GM23338 (cell line): ENCODE measurements at places on chromosomes 13 and 19. TPM values are rescaled to one million over a fixed set of nuclear protein-coding genes. Genes with fewer than 3 reads are reported as not detected.

Gene EXOC3L2
- 0.35 and 3.2 TPM in 2 replicates for total RNA-seq

Gene THSD8
- total RNA-seq: 0.38 TPM in 1 of 2 replicates, not detected in the other

Gene RDH8
- total RNA-seq: not detected in 2 replicates

Gene TTC9B
- total RNA-seq: 0.35 and 0.63 TPM in 2 replicates

Gene ZNF221
- 9.2 and 14.0 TPM in 2 replicates for total RNA-seq

Gene NCAN
- total RNA-seq: 8.0 and 9.4 TPM in 2 replicates

Gene SPACA7
- total RNA-seq: not detected in 2 replicates

Gene OLFM2
- total RNA-seq: 117 and 125 TPM in 2 replicates

Gene SERPINE3
- 0.08 and 0.17 TPM in 2 replicates for total RNA-seq

DNA sequence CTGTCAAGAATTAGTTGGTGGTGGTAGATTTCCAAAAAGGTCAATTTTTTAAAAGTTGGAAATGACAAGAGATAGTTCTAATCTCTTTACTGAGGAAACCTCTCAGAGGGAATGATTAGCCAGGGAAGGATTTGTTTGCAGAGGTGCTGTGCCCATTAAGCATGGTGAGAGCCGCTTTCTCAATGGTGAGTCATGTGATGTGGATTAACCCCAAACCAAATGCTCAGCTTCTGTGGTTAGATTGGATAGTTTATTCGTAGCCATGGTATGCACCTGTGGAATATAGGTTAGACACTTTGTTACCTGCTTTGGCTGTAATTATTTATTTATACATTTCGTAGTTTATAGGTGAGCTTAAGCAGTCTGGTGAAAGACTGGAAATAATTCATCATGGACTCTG is 7.1 kb downstream of the HNRNPM start:
- DNase-seq: no peak

GRCh38 chr13:33188093-33188882 is 97.3 kb downstream of the STARD13 start:
- no peak for DNase-seq

DNA sequence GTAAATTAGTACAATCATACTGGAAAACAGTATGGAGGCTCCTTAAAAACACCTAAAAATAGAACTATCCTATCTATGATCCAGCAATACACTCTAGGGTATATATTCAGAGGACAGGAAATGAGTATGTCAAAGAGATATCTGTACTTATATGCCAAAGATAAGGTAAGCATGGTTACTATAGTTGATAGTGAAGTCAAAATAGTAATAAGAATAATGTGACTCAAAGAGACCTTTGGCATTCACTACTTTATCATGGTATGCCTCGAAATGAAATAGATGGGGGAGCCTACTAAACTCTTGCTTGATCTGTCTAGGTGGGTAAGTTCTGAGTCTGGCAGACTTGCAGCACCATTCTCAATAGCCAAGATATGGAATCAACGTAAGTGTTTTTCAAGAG is 30.3 kb downstream of the FXYD5 start:
- DNase-seq: no peak

DNA sequence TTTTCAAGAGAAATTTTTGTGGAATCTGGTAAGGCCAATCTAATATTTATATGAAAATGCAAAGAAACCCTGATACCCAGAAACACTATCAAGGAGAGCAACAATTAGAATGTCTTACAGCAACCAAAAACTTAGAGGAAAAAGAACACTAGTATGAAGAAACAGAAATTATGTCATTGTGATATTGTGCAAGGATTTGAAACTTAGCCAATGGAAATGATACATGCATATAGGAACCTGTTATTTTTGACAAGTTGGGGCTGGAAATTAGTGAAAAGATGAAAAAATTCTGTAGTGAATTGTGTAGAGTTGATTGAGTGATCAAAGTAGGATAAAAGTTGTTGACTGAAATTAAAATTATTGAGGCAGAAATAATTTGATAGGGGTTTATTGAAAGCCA is 792.6 kb upstream of the SLITRK6 start:
- DNase-seq: no peak

DNA sequence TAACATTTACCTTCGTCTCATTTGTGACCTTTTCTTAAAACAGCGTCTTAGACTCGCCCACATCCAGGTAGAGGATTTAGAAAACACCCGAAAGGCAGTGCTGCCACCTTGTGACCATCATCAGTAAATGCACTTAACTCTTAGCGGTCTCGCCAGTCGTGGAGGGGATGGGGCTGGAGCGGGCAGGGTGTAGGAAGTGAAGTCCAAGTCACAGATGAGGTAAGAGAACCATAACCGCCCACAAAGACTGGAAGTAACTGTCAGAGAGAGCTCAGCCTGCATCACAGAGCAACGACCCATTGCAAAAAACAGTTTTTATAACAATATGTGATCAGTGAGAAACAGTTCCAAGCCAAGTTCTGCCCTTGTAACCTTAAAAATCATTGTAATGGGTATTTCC is 10.7 kb upstream of the CEACAM3 start:
- DNase-seq: peak; percentile 93

DNA sequence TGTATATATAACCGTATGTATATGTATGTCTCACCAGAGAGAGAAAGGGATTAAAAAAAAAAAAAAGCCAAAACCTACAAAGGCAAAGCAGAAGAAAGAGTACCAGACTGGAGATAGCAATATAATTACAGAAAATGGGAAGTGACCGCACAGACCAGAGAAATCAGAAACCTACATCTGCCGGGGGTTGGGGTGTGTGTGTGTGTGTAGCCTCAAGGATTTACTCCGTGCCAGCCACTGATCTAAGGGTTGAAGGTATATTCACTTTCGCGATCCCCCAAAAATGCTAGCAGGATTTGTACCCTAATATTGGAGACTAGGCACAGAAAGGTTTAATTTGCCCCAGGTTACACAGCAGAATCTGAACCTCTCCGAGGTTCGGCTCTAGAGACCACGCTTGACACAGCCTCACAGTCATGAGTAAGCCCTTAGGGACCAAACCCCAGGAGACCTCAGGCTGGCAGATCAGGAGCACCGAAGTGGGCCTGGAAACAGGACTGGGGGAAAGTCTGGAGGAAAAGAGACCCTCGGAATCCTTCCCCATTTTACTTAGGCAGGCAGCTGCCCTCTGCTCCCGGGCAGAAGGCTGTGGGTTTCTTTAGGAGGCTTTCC is 14.8 kb downstream of the ARL11 start:
- no peak for DNase-seq

DNA sequence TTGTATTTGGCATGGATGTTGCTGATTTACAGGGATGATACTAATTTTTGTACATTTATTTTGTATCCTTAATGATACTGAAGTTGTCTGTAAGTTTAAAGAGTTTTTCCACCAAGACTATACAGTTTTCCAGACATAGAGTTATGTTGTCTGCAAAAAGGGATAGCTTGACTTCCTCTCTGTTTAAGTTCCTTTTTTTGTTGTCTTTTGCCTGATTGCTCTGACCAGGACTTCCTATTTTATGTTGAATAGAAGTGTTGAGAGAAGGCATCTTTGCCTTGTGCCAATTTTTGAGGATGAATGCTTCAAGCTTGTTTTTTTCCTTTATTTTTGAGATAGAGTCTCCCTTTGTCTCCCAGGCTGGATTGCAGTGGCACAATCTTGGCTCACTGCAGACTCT is 36.8 kb upstream of the ZNF681 start:
- no peak for DNase-seq

- no peak for DNase-seq
Observed at GRCh38 chr13:110302997-110303396, 4.0 kb downstream of the COL4A1 start.

DNA sequence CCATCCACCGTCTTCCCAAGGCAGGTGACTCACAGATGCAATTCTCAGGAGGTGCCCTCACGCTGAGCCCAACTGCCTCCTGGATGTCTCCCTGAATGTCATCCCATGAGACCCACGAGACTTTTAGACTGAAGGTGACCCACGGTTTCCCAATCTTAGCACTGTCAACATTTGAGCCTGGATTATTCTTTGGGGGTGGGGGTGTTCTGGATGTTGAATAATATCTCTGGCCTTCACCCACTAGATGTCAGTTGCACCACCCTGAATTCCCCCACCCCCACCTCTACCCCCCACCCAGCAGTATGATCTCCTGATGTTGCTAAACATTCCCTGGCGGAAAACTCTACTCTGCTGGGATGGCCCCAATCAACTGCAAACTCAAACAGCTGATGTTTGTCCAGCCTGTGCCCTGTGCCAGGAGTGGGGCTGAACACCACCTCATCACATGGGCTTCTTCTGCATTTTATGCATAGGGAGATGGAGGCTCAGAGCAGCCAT is 2.2 kb upstream of the CYP4F22 start:
- no peak for DNase-seq

GRCh38 chr19:49786376-49786820 is 19.6 kb downstream of the AP2A1 start:
- DNase-seq: no peak

DNA sequence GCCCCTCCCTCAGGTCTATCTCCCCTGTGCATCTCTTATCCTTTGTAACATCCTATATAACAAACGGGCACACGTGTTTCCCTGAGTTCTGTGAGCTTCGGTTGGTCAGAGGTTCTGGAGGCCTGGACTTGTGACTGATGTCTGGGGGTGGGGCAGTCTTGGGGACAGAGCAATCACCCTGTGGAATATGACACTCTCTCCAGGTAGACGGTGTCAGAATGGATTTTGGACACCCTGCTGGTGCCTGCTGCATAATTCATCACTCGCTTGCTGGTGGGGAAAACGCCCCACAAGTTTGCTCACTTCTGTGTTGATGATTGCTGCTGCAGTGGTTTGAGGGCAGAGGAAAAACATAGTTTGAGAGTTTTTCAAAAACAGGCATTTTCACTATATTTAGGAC is 223.2 kb downstream of the UQCRFS1 start:
- no peak for DNase-seq

GRCh38 chr13:80873589-80873988 is 532.7 kb upstream of the SPRY2 start:
- DNase-seq: no peak

GRCh38 chr13:39257642-39258041 is 219.4 kb downstream of the NHLRC3 start:
- DNase-seq: no peak

GRCh38 chr13:95896301-95896700 is 156.9 kb downstream of the UGGT2 start:
- DNase-seq: no peak

- DNase-seq: no peak
Observed at GRCh38 chr13:102233566-102234208, 168.2 kb downstream of the FGF14 start.

GRCh38 chr19:14686411-14686810 is 3.4 kb upstream of the ZNF333 start:
- DNase-seq: peak; percentile 61

- no peak for DNase-seq
Observed at GRCh38 chr13:28047757-28048388, 52.5 kb downstream of the FLT3 start.

GRCh38 chr13:112769615-112770014 is 79.8 kb downstream of the ATP11A start:
- DNase-seq: no peak

DNA sequence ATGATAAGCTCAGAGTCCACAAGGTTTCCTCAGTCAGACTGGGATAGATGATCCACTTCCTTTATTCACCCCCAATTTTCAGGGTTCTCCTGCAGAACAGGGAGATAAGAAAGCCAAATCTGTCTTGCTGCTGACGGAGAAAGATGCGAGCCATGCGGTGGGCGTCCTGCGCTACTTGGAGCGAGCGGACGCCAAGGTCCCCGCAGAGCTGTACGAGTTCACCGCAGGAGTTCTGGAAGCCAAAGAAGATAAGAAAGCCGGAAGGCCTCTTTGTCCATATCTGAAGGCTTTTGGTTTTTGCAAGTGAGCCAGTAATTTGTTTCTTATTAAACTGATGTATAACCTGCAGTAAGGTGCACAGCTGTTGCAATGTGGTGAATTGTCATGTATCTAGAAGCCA is 66.7 kb downstream of the SLC7A9 start:
- DNase-seq: no peak

DNA sequence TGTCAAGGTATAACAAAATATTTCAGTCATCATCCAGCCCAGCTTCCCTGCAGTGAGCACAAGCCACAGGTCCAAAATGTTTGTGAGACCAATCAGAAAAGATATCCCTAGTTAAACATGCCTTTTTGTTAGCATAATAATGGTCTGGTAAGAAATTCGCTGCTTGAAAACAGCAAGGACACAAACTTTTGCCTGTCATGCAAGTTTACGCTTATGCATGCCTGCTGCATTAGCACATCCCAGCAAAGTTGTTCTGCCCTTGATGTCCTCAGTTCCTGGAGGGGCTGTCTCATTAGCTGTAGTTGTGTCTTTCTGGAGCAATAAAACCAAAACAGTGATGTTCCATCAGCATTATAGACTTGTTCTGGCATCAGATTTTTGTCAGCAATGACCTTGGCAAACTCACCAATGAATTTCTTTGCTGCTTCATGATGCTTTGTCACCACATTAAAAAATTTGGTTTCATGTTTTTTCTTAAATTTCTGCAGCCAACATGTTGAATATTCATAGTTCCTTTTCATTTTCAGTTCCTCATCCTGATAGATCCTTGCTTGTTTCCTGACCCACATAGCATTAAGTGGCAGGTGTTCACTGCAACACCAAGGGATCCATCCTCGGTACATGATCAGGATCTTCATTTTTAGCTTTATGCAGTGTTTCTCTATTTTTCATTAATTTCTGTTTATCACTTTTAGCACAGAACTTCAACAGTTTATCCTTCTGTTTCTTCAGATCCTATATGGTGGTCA is 72.0 kb upstream of the GPR183 start:
- DNase-seq: peak; percentile 51

GRCh38 chr19:12779162-12779993 is 4.0 kb upstream of the HOOK2 start:
- DNase-seq: peak; percentile 46

GRCh38 chr13:104823709-104824108 is 1711.8 kb downstream of the EFNB2 start:
- DNase-seq: no peak

- no peak for DNase-seq
Observed at GRCh38 chr19:56917998-56918397, 77.5 kb upstream of the PEG3 start.

- DNase-seq: no peak
Observed at GRCh38 chr13:70042193-70042592, 65.4 kb upstream of the ATXN8OS start.

- DNase-seq: no peak
Observed at GRCh38 chr19:54493967-54494585, 8.6 kb upstream of the LAIR2 start.

DNA sequence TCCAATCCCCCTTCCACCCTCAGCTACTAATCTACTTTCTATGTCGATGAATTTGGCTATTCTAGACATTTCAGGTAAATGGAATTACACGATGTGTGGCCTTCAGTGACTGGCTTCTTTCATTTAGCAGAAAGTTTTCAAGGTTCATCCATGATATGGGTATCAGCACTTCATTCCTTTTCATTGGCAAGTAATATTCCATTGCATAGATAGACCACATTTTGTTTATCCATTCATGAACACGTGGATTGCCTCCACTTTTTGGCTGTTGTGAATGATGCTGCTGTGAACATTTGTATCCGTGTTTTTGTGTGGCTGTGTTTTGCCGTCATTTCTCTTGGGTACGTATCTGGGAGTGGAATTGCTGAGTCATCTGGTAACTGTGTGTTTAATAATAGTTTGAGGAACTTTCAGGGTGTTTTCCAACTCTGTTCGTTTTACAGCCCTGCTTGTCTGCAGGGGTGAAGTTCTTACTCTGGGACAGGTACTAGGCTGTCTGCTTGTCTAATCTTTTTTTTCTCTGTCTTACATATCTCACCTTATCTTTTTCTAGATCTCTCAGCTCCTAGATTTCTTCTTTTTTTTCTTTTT is 32.5 kb downstream of the MARK4 start:
- DNase-seq: no peak
